NCI-H69 (cell line): ENCODE measurements at places on chromosomes 13 and 19.
A peak's percentile ranks its signal among the peaks of the same experiment; 100 is the strongest.

DNA sequence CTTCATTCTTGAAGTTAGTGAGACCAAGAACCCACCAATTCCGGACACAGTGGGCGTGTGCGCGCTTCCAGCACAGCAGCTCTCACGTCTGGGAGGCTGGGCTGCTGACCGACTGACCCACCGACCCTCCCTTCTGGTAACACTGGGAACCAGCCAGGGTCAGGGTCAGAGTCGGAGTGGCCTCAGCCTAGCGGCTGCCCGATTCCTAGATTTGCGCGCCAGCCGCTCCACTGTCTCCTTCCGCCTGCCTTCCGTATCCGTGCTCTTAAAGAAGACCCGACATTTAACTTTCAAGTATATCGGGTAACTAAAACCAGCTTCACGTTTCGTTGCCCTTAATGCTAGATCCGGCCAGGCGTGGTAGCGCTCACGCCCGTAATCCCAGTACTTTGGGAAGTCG is 41.1 kb downstream of the SERP2 start:
- no peak for DNase-seq

DNA sequence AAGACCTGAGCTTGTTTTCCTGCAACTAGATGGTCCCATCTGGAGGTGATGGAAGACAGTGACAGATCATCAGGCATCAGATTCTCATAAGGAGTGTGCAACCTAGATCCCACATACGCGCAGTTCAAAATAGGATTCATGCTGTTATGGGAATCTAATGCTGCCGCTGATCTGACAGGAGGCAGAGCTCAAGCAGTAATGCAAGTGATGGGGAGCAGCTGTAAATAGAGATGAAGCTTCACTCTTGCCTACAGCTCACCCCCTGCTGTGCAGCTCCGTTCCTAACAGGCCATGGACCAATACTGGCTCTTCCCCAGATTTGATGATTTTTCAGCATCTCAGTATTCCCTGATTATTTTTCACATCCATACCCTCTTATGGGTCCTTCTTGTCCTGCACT is 208.4 kb upstream of the RXFP2 start:
- no peak for DNase-seq

DNA sequence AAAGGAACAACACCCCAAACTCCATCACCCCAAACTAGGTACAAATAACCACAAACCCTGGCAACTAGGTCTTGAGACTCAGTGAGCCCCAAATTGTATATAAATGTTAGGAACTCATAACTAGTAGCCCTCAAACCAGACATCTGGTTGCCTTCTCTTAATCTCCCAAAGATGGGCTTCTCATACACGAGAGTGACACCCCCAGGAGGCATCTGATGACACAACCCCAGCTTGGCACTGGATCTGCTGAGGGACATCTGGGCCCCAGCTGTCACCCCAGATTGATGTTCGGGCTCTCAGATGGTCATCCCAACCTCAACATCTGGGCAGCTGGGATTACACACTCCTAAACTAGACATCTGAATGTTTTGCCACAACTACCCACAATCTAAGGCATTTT is 14.8 kb downstream of the RABAC1 start:
- no peak for DNase-seq

GRCh38 chr13:111184458-111185401 is 69.6 kb downstream of the ARHGEF7 start:
- DNase-seq, result peak; percentile 37

- peak; percentile 68 for DNase-seq
Measured at GRCh38 chr13:76764429-76764828, 121.8 kb downstream of the KCTD12 start.

DNA sequence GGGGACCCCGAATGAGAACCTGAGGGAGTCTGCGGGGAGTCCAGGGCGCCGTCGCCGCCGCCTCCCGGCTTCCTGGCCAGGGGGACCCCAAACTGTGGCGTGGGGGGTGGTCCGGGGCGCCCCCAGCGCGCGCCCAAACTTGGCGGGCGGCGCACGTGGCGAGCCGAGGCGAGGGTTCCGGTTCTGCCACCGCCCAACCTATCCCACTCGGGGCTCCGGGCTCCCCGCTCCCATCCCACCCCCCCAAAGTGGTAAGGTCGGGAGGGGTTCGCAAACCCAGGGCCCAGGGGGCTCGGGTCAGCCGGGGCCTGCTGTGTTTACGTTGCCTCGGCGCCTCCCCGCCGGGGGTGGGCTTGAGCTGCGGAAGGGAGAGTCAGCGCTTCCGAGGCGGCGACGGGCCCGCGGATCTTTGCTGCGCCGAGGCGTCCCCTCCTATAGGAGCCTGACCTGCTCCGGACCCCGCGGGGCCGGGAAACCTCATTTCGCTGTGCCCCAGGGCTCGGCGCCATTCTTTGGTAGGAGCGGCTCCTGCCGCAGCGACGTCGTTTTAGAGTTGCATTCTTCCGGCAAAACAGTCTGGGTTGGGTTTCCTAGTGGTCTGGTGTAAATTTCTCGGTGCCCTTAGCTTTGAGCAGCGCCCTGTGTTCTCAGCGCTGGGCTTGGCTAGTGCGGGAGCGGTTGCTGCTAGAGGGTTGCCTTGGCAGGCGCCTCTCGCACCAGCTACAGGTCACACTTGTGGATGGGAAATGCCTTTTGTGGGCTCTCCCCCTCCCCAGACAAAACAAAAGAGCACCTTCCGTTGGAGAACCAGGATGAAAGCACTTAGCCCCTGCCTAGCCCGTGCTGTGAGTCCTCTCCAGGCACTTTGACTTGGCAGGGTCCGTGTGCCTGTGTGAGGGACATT is 1.2 kb downstream of the DAZAP1 start:
- DNase-seq, result peak; percentile 57

DNA sequence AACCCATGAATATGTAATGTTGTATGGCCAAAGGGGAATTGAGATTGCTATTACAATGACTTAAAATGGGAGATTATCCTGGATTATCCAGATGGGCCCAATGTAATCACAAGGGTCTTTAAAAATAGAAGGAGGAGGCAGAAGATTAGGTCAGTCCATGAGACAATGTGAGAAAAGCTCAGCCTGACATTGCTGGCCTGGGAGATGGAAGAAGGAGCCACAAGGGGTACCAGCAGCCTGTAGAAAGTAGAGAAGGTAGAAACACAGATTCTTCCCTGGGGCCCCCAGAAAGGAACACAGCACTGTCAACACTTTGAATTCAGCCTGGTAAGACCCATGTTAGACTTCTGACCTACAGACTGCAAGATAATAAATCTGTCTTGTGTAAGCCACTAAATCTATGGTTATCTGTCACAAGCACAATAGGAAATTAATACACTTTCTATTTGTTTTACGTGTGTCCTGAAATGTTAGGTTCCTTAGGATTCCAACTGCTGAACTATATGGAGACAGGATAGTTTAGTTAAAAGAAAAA is 132.9 kb upstream of the SERP2 start:
- DNase-seq, result peak; percentile 9

GRCh38 chr19:10001899-10002298 is 8.4 kb downstream of the COL5A3 start:
- DNase-seq, result no peak

DNA sequence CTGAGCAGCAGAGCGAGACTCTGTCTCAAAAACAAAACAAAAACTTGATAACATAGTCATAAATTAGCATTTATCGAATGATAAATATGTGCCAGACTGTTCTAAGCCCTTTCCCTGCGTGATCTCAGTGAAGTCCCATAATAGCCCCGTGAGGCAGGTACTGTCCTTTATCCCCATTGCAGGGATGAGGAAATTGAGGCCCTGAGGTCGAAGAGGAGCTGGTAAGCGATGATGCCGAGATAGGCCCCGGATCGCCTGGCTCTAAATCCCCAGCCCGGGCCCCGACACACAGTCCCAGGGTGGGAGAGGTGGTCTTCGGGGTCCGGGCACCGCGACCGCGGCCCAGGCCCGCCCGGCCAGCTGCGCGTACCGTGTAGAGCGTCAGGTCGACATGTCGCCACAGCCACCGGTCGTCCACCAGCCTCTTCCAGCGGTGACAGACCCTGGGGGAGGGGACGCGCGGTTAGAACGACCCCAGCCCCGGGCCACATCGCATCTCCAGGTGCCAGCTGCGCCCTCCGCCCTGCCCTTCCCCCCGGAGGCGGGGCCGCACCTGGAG is 625 bp downstream of the FBXL12 start:
- DNase-seq, result no peak

GRCh38 chr19:55690109-55690768 is 15.2 kb downstream of the EPN1 start:
- no peak for DNase-seq

GRCh38 chr19:50743537-50743936 is 20.4 kb downstream of the CLEC11A start:
- no peak for DNase-seq
